ENCODE measurements at places on chromosomes 11 and 22. TPM values are rescaled to one million over a fixed set of nuclear protein-coding genes. Genes with fewer than 3 reads are reported as not detected.

OR1S1 gene
- total RNA-seq, result not detected

SCO2 gene
- total RNA-seq, result 6.4 TPM

GAS2L1 gene
- total RNA-seq, result 0.13 TPM

ST14 gene
- total RNA-seq, result 1.6 TPM

SC5D gene
- total RNA-seq, result 23.7 TPM

- DNase-seq, result no peak
- H3K27ac ChIP-seq, result no peak overlapping the region
- no peaks in the 10 kb centered on the region for H3K36me3 ChIP-seq
- no peaks in the 10 kb centered on the region for H3K27me3 ChIP-seq
Measured at GRCh38 chr11:68946416-68947090, 34.2 kb downstream of the MRGPRD start.

DNA sequence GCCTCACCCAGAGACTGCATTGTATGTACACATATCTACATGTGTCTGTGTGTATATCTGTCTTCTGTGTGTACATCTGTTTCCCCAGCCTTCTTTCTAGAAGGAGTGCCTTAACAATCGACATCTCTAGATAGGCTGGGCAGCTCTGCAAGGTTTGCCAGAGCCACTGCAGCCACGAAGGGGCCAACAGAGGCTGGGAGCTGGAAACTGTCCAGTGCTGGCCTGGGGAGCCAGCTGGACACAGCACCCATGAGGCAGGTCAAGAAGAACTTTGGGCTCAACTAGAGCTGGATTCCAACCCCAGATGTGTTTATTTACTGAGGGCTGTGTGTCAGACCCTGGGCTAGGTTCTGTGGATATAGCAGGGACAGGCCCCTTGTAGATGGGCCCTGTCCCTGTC, 3.3 kb downstream of the SGSM1 start:
- no peak overlapping the region for H3K4me3 ChIP-seq
- no peak for DNase-seq
- no peaks in the 10 kb centered on the region for H3K36me3 ChIP-seq
- no peak overlapping the region for H3K27ac ChIP-seq
- H3K4me1 ChIP-seq, result no peaks in the 10 kb centered on the region
- H3K27me3 ChIP-seq, result no peaks in the 10 kb centered on the region
